ENCODE measurements at places on chromosomes 4 and X.

DNA sequence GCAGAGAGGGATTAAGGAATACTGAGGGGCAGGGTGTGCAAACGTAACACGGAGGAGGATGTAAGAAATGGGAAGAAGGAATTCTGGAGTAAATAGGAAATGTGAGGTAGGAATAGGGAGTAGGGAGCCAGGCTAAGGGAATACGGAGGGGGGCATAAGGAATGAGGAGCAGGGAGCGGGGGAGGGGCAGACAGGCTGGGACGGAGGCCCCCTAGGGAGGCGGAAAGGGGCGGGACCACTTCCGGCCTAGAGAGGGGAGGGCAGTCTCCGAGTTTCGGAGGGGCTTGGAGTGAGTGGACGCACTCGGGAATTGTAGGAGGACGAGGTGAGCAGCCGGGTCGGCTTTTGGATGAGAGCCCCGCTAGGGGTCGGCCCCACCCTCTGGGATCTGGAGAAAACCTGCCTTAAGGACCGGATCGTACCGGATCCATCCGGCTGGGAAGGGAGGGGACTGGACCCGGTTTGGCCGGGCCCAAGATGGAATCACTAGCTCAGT lies 612 bp downstream of the MAGED2 start:
- H3K27me3 ChIP-seq: no peaks in the 10 kb centered on the region
- peak overlapping the region; percentile 93 for H3K4me3 ChIP-seq
- no peaks in the 10 kb centered on the region for H3K4me1 ChIP-seq
- peaks cover 29% of the 10 kb centered on the region for H3K36me3 ChIP-seq
- DNase-seq: no peak

- DNase-seq: no peak
- no peak overlapping the region for H3K4me3 ChIP-seq
- no peaks in the 10 kb centered on the region for H3K36me3 ChIP-seq
- H3K27me3 ChIP-seq: no peaks in the 10 kb centered on the region
Measured at GRCh38 chr4:162350331-162350730, 186.5 kb upstream of the FSTL5 start.

GRCh38 chr4:20281453-20281852 lies 29.7 kb downstream of the SLIT2 start:
- no peaks in the 10 kb centered on the region for H3K27me3 ChIP-seq
- H3K27ac ChIP-seq: no peak overlapping the region
- no peaks in the 10 kb centered on the region for H3K36me3 ChIP-seq
- H3K4me1 ChIP-seq: no peaks in the 10 kb centered on the region

DNA sequence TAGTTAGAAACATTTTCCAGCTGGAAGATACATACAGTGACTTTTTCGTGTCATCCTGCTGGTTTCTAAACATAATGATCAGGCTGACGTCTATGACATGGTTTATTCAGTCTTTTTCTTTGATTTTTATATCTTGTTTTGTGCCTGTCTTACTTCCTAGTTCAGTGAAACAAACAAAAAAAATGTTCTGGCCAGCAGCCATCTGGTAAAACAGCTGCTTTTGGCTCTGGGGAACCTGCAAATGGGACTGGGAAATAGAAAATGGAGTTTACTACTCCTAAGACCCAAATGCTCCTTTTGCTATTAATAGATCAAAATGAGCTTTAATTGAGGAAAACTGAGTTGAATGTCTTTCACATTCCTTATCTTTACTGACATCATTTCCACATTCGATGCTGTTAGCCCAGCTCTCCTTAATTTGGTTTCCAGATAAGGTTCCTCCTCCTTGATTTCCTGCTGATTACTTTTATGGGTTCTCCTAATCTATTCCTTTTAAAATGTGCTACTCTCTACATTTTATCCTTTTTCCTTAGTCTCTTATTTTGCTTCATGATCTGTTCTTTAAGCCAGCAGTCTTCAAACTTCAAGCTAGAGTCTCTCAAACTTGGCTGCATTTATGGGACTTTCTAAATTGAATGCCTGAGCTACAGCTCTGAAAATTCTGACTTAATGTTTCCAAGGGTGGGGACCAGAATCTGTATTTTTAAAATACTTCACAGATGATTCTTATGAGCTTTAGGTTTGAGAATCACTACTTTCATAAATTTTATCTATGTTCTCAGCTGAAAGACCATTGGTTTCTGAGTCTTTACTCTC lies 499.5 kb downstream of the ANKRD50 start:
- no peaks in the 10 kb centered on the region for H3K4me1 ChIP-seq
- H3K4me3 ChIP-seq: no peak overlapping the region
- H3K27ac ChIP-seq: no peak overlapping the region
- no peak for DNase-seq

DNA sequence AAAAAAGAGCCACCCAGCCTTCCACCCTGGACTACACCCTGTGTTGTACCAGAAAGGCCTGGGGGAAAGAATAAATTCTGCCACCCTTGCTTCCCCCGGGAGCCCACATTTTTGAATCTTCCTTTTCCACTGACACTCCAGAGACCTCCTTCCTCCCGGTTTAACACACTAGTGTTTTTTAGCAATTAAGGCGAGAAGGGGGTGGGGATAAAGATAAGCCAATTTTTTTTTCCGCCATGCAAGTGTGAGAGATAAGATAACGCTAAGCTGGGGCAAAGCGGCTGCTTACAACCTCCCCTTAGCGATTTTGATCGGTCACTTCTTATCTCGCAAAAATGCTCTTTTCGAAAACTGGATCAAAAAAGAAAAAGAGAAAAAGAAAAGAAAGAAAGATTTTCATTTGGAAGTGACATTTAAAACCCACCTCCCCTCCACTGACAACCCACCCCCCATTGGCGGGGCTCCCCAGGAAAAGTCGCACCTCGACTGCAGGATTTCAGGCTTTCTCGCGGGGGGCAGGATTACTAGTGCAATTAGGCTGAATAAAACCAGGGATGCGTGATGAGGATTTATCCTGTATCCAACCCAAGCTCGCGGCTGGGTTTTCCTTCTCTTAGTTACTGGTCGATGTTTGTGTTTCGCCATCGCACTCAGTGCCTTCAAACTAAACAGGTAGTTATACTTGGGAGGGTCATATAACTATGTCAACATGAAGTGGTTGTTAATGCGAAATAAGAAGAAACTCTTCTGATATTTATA lies 6.0 kb upstream of the BCOR start:
- no peak overlapping the region for H3K4me3 ChIP-seq
- H3K27ac ChIP-seq: no peak overlapping the region
- H3K4me1 ChIP-seq: peaks cover 7% of the 10 kb centered on the region
- DNase-seq: no peak
